ENCODE measurements at places on chromosomes 4 and X.
A peak's percentile ranks its signal among the peaks of the same experiment; 100 is the strongest.

- DNase-seq = no peak
Measured at GRCh38 chr4:91322961-91323360, 980.8 kb upstream of the GRID2 start.

- DNase-seq = no peak
Measured at GRCh38 chr4:70442474-70442873, 29.5 kb upstream of the MUC7 start.

- DNase-seq = no peak
Measured at GRCh38 chr4:3341760-3342159, 48.9 kb downstream of the RGS12 start.

- no peak for DNase-seq
Measured at GRCh38 chr4:23956601-23957364, 66.9 kb upstream of the PPARGC1A start.

- no peak for DNase-seq
Measured at GRCh38 chr4:95544113-95545103, 4.4 kb downstream of the UNC5C start.

- DNase-seq = no peak
Measured at GRCh38 chr4:69957209-69957608, 8.3 kb downstream of the CSN2 start.

DNA sequence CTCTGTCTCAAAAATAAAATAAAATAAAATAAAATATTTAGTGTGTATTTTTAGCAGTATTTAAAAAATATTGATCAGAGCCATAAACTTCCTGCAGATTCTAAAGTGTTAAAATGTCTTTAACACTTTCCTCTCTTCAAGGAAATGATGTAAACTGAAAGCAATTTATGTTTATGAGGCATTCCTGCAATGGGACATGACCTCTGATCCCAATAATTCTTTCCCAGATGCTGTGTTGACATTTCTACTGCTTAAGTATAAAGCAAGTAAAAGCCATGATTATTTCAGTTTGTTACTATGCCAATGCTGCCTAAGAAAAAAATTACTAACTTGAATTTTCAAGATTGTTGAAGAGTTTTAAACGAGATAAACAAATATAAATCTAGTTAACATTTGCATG lies 29.0 kb downstream of the COQ2 start:
- DNase-seq = no peak

- no peak for DNase-seq
Measured at GRCh38 chr4:36461344-36461743, 179.9 kb downstream of the DTHD1 start.

GRCh38 chr4:86594559-86595425 lies 677 bp downstream of the PTPN13 start:
- DNase-seq = peak; percentile 78

- DNase-seq = no peak
Measured at GRCh38 chr4:120812216-120812615, 110.3 kb downstream of the PRDM5 start.

GRCh38 chrX:102832661-102833060 lies 104.4 kb upstream of the RAB40AL start:
- DNase-seq = peak; percentile 16

DNA sequence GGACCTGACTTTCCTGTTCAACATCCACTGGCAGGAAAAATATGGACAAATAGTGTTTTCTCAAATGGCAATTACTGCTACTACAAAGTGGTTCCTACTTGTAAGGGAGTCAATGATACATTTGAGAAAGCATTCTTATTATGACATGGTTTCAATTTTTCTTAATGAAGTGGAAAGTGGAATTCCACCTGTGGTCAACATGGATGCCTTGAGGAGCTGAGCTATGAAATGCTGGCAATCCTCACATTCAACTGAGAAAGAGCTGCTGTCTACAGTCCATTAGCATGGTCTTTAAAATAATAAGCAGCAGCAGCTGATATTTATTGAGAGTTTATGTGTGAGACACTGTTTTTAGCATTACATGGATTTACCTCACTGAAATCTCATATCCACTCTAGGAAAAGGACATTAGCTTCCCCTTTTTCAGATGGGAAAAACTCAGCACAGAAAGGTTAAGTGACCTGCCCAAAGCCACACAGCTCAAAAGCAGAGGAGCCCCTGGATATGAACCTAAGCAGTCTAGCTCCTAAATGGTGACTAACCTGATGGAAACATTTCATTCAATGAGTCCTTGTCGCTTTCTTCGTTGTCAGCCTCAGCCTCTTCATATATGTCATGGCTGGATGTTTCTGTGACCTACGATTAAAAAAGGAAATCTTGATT lies 29.2 kb downstream of the MAP7D3 start:
- DNase-seq = no peak

GRCh38 chrX:40109288-40110008 lies 11.7 kb upstream of the BCOR start:
- peak; percentile 73 for DNase-seq

- DNase-seq = peak; percentile 15
Measured at GRCh38 chr4:113666386-113667114, 95.0 kb downstream of the CAMK2D start.

All from neural progenitor cell (in vitro differentiated cells).